ENCODE measurements at places on chromosomes 2 and 18.
A peak's percentile ranks its signal among the peaks of the same experiment; 100 is the strongest.

- peak; percentile 17 for DNase-seq
Measured at GRCh38 chr2:138814123-138814898, 34.1 kb upstream of the NXPH2 start.

DNA sequence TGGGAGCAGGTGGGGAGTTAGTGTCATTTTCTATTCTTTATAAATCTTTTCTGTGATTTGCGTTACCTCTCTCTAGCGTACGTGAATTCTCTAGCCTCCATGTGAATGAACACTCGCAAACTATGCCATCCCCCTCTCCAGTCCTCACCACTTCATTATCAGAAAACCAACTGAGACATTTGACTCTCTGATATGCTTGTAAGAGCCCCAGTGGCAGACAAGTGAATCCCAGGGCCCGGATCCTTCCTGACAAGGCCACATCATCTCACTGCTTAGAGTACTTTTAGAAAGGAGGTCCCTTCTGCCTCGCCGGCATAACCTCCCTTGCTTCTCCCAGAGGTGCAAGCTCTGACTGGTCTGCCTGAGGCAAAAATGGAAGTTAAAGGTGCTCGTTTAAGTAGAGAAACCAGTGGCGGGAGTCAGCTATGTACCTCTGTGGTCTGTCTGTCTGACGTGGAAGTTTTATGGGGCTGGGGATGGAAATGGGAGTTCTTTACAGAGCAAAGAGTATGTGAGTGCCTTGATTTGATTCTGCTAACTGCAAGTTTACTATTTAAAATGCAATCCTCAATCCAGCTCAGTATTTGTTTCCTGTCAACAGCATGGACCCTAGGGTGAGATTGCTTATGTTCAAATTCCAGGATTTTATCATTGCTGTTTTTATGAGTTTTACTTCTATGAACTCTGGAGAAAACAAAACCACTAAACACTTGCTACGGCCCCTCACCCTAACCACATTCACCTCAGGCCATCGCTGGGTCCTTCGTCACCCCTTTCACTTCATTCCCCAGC is 114.9 kb upstream of the MSTN start:
- DNase-seq = no peak

GRCh38 chr2:12168791-12169388 is 422.5 kb downstream of the LPIN1 start:
- DNase-seq = peak; percentile 70

DNA sequence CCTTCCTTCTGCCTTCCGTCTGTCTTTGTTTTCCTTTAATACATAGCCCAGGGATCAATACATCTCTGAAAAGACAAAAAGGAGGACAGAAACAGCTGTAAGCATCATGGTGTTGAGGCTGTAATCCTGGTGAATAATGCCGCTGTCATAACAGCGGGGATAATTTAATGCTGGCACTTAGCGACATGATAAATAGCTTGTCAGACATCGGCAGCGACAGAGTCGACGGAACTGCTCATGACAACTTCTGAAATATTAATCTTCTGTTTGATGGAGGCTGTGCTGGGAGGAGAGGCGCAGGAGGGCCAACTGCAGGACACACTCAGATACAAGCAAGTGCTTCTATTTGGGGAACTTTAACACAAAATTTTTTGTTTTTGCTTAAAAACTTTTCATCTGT is 602.2 kb downstream of the GALR1 start:
- no peak for DNase-seq

DNA sequence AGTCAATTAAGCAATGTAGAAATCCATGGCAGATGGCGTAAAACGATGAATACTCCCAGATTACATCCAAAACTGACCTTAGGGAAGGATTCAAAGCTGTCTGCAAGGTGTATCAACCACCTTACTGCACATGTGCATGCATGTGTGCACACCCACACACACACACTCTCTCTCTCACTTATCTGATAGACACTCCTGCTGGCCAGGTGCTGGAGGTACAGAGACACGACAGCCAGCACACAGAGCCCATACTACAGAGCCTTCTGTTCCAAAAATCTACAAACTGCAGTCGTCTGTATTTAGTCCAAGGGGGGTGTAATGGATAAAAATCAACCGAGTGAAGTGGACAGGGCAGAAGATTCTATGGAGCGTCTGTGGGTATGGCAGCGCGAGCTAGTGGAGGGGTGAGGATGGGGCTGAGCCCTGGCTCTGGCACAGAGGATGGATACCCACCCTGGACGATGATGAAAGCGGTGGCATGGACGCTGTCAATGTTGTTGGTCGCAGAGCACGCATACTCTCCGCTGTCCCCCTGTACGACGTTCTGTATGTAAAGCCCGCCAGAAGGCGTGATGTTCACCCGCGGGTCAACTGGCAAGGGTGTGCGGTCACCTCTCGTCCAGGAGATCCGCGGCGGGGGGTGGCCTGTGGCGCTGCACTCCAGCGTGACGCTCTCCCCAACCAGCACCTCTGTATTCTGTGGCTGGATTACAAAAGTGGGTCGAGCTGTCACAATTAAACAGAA is 78.4 kb downstream of the PXDN start:
- no peak for DNase-seq

GRCh38 chr2:13413989-13414388 is 697.3 kb downstream of the TRIB2 start:
- no peak for DNase-seq

DNA sequence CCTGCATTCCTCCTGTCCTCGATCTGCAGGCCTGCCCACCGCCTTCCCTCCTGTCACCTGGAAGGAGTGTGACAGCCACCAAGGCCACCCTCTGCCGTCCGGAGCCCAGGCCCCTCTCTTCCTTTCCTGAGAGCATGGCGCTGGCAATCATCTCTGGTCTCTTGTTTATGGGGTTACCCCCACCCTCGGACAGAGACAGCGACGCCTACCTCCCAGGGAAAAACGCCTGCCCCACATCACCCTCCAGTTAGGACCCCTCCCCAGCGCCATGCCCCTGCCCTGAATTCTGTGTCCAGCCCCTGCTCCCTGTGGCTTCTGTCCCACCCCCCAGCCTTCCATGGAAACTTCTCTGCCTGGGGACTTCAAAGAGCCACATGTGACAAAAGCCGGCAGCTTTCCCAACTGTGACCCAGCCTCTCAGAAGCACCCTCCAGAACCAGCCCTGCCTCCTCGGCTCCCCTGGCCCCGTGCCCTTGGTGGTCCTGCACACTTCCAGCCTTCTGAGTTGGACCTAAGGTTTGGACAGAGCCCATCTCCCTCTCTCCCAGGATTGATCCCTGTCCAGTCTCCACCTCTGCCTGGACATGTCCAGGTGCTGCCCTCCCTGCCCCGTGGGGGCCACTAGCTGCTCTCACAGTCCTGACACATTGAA is 145.0 kb upstream of the HDAC4 start:
- no peak for DNase-seq

DNA sequence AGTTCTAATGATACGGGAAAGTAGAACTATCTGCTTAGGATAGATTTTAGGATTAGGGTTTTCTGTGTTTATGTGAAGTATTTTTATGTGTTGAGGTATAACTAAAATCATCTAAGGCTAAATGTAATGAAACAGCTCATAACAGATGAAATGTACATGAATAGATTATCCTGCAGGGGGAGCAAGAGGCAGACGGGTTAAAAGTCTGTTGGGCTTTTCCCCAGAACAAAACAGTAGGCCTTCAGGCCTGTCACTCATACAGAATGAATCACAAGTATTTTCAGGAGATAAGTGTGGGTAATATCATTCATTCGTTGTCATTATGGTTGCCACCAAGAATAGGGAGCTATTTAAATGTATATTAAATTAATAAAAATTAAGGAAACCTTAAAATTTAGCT is 107.9 kb upstream of the IL1R2 start:
- DNase-seq = peak; percentile 11

- no peak for DNase-seq
Measured at GRCh38 chr2:61210332-61210981, 48.5 kb downstream of the C2orf74 start.

GRCh38 chr2:74984947-74985637 is 26.6 kb downstream of the POLE4 start:
- no peak for DNase-seq
